ENCODE measurements at places on chromosomes 3 and 15. TPM values are rescaled to one million over a fixed set of nuclear protein-coding genes. Genes with fewer than 3 reads are reported as not detected.

The COL7A1 gene
- 46.1 TPM for total RNA-seq

The CD200 gene
- total RNA-seq = 4.0 TPM

The BCL2A1 gene
- total RNA-seq = 2.7 TPM

The DCBLD2 gene
- 78.8 TPM for total RNA-seq

The PDE8A gene
- 27.9 TPM for total RNA-seq

The RPL14 gene
- 386 TPM for total RNA-seq

The CCDC54 gene
- total RNA-seq = not detected

The GOLGA8J gene
- not detected for total RNA-seq

The LRRC15 gene
- total RNA-seq = 0.55 TPM

The PRSS50 gene
- total RNA-seq = not detected

The CRYGS gene
- total RNA-seq = 0.43 TPM

The MEGF11 gene
- not detected for total RNA-seq

Measured in smooth muscle cell of bladder (primary cell).